ENCODE measurements at places on chromosomes 3 and 15.

DNA sequence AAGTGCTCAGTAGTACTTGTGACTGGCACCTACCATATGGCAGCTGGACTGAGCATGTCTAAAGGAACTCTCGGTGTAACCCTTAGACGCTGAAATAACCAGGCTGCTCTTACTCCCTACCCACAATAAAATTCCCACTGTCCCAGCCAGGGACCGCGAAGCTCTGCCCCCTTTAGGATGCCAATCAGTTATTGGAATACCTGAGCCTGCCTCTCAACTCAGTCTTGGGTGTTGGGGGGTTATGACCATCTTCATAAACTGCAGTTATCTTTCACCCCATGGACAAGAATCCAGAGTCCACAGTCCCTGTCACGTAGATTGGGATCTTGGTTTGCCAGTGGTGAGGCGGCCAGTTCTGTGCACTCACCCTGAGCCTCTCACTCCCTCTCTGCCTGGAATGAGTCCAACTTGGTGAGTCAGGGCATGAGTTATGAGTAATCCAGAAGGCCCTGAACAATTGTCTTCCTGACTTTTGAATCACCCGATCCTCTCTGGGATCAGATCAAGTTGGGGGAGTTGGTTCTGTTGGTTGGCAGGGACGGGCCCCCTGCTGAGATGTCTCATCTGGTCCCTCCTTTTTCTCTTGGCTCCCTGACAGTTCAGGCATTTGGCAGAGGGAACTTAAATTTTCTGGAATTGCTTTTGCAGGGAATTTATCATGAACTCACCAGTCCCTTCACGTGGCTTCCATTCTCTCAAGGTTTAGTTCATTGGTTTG lies 120.1 kb upstream of the UBE2E1 start:
- no peak for DNase-seq

DNA sequence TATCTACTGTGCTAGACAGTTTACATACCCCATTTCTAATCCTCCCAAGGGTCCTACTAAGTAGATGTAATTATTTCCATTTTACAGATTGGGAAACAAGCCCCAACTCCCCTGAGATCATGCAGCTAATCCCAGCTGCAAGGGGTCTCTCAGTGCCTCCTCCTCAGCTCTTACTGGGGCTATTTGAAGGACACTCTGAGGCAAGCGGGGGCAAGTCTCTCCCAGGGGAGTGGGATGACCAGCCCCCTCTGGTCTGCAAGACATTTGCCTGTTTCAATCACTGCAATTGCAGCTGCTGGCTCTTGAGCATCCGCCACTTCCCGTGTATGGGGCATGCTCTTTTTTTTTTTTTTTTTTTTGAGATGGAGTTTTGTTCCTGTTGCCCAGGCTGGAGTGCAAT lies 11.4 kb downstream of the LAMP3 start:
- no peak for DNase-seq

DNA sequence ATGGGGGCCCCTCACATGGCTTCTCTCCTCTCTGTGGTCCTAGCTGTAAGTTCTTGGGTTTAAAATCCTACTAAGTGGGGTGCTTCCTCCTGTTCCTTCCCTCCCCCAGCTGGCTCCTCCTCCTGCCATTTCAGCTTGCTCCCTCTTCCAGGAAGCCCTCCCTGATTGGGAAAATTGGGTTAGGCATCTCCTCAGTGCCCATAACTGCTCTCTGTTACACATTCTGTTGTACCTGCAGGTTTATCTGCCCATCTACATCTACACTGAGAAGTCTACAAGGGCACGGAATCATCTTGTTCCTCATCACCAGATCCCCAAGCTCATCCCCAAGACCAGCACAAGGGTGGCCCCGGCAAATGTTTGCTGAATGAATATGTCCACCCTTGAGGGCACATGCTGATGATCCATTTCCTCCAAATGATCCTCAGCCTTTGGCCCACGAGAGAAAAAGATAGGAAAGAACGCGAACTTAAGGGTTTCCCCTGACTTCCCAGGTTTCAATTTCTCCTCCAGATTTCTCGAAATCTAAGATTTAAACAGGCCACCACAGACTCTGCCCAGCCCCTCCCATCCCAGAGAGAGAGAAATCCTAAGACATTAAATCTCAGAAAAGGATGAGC lies 3.9 kb downstream of the SEMA7A start:
- DNase-seq: no peak

DNA sequence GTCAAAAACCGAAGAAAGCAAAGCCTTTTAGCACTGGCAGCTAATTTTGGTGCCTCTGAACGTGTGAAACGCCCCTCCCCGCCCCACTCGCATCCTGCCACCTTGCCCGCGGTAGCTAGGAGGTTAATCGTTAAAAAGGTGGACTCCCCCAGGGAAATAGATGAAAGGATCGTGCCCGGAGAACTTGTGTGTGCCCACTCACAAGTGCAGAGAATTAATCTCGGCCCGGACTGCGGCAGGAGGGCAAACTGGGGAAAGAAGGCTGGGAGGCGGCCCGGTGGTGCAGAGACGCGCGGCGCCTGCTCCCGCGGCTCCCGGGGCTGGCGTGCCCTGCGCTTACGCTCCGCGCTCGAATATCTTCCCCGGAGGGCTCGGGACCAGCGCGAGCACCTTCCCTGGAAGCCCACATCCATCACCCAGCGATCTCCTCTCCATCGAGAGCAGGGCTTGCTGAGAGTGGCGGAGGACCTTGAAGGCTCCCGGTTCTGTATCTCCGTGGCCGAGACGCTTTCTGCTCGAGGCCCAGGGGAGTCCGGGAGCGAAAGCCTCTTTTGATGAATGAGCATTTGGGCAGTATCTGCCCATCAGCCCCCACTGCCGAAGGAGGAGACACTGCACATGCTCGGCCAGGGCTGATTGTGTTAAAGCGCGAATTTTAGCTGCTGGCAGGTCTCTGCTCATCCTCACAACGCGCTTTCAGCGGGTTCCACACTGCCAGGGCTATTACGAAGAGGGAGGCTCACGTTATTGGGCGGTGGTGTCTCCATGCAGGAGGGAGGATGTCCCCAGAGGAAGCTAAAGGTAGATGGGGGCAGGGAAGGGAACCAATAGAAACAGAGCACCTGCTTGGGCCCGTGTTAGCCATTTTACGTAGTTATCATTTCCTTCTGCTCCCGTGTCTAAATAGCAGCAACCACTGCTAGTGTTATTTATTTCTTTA lies 1.3 kb upstream of the SPTSSB start:
- DNase-seq: peak; percentile 15

DNA sequence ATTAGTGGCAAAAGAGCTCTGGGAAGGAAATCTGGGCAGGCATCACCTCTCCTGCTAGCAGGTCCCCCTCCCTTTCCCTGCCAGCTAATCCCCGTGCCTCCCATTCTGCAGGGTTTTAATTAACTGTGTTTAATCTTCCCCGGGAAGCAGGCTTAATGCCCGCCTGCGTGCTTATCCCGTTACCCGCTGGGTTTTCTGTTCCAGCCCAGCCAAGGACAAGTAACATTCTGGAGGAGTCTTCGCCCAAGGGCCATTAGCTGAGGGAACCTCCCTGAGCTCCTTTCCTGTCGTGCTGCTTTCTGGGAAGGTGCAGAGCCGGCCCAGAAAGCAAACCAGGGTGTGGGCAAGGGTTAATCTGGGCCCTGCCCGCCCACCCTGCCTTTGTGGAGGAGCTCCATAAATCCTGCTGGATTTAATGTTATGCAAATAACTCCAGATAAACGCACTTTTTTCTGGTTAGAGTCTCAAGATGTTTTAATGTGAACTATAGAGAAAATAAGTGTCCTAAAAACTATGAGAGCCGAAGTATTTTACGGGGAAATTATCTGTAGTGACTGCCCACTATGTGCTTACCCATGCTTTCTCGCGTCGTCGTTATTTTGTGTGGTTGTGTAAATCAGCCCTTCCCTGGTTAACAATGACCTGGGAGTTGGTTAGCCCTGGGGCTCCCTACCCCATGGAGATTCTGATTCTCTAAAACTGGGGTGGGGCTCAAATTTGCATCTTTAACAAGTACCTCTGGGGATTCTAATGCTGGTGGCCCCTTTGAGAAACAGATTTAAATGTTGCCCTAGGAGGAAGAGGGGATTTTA lies 25.9 kb downstream of the TRIM71 start:
- no peak for DNase-seq

- DNase-seq: no peak
Observed at GRCh38 chr3:42900226-42901072, 5.5 kb upstream of the ZNF662 start.

Measured in central memory CD4-positive, alpha-beta T cell (primary cell).